ENCODE measurements at places on chromosomes 12 and 14.

DNA sequence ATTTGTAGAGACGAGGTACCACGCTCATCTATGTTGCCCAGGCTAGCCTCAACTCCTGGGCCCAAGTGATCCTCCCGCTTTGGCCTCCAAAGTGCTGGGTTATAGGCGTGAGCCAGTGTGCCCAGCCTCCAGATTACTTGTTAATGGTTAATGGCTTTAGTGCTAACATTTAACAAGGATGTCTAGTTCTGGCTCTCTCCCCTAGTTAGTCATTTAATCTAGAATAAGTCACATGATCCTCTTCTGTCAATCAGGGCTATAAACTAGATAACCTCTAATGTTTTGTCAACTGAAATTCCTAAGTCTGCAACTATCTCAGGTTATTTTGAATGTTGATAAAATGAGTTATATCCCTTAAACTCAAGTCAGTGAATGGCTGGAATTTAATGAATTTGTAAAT is 15.7 kb downstream of the ACTR6 start:
- no peak for DNase-seq

DNA sequence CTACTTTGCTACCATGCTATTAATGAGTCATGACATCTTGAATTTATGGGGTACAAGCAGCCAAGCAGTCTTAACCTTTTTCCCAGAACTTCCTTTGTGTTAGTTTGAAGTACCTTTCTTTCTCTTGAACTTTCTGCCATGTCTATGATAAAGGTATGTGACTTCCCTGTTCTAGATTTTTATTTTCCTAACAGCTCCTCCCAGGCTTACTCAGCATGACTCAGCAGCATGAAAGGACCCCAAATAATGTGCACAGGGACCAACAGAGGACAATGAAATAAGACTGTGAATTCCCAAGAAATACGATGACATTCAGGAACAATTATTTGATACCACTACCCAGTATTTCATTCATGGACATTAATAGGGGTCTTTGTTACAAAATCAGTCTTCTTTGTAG is 60.0 kb downstream of the TTC6 start:
- peak; percentile 2 for DNase-seq

GRCh38 chr12:101115326-101115725 is 94.7 kb downstream of the SLC5A8 start:
- no peak for DNase-seq

DNA sequence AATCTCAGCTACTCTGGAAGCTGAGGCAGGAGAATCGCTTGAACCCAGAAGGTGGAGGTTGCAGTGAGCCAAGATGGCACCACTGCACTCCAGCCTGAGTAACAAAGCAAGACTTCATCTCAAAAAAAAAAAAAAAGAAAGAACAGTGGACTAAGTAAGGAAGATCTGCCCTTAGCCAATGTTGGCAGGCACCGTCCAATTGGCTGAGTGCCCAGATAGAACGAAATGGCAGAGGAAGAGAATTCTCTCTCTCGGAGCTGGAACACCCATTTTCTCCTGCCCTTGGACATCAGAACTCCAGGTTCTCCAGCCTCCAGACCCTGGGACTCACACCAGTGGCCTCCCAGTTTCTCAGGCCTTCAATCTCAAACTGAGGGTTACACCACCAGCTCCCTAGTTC is 49.9 kb downstream of the ESR2 start:
- DNase-seq: no peak

Measured in kidney epithelial cell (primary cell).